HT1080 (cell line): ENCODE measurements at places on chromosomes 6 and 20. TPM values are rescaled to one million over a fixed set of nuclear protein-coding genes. Genes with fewer than 3 reads are reported as not detected.

GRCh38 chr20:57717797-57718196 lies 8.0 kb upstream of the PMEPA1 start:
- no peak for DNase-seq

- no peak for DNase-seq
Observed at GRCh38 chr6:25431306-25431974, 152.3 kb downstream of the CARMIL1 start.

DNA sequence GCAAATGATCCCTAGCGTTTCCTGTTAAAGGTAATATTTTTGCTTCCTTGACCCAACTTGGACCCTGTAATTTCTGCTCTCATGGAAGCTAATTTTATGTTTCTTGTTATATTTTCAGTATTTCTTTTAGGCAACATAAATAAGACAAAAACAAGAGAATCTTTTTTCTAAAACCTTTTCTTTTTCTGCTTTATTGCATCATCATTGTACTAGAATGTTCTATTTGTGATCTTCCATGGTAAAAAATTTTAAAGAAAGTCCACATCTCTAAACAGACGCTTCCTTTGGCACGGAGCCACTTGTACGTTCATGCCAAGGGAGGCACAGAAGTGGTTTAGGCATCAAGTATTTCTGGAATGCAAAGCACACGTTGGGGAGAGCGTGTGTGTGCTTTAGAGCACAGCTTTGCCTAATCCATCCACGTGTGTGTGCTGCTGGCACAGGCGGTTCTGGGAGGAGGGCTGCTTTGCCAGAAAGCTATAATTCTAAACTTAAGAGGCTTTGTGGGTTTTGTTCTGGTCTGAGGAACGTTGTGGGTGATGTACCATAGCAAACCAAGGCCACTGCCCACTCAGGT lies 98.3 kb downstream of the SASH1 start:
- peak; percentile 87 for DNase-seq

DNA sequence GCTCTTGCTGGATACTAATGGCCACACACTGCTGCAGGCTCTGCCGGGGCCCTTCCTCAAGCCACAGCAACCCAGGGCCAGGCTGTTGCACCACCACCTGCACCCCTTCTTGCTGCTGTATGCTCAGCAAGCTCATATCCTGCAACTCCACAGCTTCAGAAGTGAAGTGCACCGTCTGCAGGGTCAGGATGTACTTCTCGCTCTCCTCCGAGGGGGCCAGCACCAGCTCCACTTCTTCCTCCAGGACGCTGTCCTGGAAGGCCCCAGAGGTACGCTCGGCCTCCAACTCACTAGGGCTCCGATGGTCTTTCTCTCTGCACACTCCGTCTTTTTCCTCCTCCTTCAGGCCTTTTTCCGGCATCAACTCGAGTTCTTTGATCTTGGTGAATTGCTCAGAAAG lies 1.2 kb downstream of the CTCFL start:
- no peak for DNase-seq

The C20orf141 gene
- total RNA-seq, result 0.50 TPM in 1 of 2 replicates, not detected in the other

DNA sequence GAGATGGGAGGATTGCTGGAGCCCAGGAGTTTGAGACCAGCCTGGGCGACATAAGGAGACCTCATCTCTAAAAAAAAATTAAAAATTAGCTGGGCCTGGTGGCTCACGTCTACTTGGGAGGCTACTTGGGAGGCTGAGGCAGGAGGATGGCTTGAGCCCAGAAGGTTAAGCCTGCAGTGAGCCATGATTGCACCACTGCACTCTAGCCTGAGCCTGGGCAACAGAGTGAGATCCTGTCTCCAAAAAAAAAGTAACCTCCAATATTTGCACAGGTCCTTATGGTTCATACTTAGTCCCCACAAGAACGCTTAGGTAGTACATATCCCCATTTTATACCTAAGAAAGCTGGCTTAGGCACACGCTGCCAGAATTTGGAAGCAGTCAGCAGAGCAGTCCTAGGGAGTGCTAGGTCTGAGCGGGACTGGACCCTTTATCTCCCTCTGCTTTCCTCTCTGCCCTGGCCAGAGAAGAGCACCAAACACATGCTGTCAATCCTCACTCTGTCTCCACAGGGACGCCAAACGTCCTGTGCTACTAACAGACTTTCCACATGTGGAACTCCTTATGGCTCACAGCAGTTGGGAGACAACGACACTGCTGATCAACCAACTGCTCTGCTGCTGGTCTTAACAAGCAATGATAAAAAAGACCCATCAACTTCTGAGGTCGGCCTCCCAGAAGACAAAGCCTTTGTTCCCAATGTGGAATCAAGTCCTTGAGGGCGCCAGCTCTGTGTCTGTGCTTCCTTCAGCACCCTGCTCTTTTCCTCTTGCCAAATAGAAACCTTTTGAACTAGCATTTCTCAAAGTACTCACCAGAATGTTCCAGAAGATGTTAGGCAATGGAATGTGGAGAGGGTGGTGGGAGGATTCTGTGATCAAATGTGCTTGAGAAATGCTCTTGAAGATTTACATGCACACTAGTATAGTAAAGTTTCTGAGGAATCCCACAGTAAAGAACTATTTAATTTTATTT lies 226.3 kb upstream of the DTNBP1 start:
- no peak for DNase-seq

GRCh38 chr6:105121981-105122380 lies 57.8 kb downstream of the POPDC3 start:
- no peak for DNase-seq

DNA sequence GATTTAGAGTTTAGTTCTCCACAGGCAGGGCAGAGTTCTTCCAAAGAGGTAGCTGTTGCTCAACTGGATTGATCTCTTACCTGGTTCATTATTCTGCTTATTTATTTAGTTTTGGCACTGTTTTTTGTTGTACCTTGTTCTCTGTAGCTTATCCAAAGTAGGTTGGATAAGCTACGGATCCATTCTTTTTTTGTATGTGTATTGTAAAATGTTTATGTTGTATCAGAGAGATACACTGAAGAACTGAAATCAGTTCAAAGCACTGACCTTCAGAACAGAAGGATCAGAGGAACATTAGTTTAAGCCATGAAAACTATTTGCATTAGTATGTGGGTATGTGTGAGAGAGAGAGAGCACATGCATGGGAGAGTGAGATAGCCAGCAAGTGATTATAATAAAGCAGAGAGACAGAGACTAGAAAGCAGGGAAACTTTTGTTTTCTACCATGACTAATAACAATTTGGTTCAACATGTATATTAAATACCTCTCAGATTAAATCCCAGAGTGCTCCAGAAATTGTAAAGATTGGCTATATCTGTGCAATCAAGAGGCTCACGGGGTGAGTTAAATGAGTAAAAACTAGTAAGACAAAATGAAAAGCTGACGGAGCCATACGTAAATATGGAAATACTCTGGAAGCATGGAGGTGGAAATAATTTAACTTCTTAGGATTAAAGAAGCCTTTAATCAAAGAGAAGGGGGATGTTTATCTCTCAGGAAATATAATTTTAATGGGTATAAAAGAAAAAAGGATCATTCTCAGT lies 40.2 kb downstream of the ITCH start:
- DNase-seq, result no peak

GRCh38 chr6:144936764-144937163 lies 651.6 kb downstream of the UTRN start:
- DNase-seq, result no peak

- no peak for DNase-seq
Observed at GRCh38 chr6:156883497-156884252, 106.5 kb downstream of the ARID1B start.

The SLC22A16 gene
- not detected in 2 replicates for total RNA-seq

- DNase-seq, result no peak
Observed at GRCh38 chr20:50122763-50123162, 9.8 kb upstream of the UBE2V1 start.

- DNase-seq, result peak; percentile 88
Observed at GRCh38 chr20:7850775-7851490, 89.3 kb downstream of the HAO1 start.

The EGFL8 gene
- total RNA-seq, result 1.4 and 2.2 TPM in 2 replicates

The TREML2 gene
- total RNA-seq, result not detected in 2 replicates

DNA sequence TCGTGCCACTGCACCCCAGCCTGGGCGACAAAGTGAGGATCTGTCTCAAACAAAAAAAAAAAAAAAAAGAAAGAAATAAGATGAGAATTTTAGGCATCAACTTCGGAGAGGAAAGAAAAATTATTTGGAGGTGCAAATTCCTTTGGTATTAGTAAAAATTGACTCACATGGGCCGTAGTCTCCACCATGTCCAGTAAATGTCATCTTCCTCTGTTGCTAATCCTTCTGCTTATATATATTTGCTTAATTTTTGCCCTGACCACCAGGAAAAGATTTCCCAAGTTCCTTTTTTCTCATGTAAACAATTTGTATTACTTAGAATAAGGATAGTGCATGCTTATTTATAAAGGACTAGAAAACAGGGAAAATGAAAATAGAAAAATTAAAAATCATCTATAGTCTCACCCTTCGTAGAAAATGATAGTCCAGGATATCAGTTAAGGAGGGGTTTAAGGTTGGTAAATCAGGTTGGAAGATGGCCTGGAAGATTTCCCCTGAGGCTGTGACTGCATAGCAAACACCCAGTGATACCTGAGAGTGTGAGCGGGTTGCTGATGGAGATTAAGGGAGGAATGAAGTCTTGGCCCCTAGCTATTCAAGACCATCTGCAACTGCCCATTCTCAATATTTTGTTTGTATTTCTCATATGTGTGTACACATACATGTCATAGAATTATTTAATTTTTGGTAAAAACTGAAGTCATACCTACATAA lies 240.8 kb downstream of the ZNF217 start:
- DNase-seq, result no peak

- peak; percentile 72 for DNase-seq
Observed at GRCh38 chr20:64044484-64045247, 4.8 kb downstream of the SOX18 start.

The KDM1B gene
- total RNA-seq, result 13.1 and 25.3 TPM in 2 replicates

- DNase-seq, result no peak
Observed at GRCh38 chr6:151041686-151042085, 176.2 kb downstream of the MTHFD1L start.

DNA sequence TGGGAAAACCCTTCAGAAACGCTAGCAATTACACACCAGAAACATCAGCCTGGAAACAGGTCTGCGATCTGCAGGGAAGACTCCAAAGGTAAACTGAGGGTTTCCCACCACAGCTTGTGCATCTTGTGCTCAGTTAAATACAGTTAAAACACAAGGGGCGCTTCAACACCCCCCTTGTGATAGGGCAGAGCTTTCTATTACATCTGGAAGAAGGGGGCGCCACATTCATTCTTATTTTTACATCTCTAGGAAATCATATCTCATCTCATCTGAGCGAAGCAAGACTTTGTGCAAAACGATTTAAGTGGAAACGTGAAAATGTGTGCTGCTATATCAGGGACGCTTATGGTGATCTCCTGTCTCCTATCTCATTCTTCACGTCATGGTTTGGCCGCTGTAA lies 58.5 kb downstream of the PRND start:
- DNase-seq, result no peak

GRCh38 chr6:80425089-80425823 lies 318.8 kb downstream of the BCKDHB start:
- peak; percentile 76 for DNase-seq

DNA sequence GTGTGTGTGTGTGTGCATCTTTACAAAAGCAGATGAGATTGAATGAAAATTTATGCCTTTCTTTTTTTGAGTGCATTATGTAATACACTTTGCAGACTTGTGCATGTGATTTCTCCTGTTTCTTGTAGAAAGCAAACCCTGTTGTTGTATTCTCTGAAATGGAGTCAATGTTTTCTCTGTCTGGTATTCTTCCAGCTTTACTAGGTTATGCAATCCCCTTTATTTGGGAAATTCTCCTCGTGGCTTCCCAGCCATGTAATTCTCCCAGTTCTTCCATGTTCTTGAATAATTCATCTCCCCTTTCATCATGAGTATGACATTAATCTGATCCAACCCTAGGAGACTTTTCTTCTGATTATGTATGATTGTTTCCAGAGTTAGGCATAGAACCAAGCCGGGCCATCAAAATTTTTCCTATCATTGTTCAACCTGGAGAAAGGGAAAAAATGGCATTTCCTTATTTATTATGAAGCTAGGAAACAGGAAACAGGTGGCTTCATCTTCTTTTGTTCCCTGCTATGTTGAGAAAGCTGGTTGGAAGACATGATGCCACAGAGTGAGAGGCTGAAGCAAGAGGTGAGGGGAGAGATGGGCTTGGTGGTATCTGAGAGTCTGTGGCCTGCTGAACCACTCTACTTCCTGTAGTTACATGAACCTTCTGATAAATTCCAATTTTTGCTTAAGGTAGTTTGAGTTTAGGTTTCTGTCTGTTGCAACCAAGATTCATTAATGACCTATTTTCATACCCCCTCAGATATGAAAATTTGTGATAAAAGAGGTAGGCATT lies 68.8 kb downstream of the PRL start:
- no peak for DNase-seq

The TXLNB gene
- total RNA-seq, result 0.07 and 0.40 TPM in 2 replicates

The E2F1 gene
- 37.1 and 48.7 TPM in 2 replicates for total RNA-seq

The BPIFB1 gene
- total RNA-seq, result not detected in 2 replicates

GRCh38 chr6:102631921-102632320 lies 1238.4 kb downstream of the GRIK2 start:
- no peak for DNase-seq

GRCh38 chr20:52889225-52889624 lies 82.9 kb upstream of the TSHZ2 start:
- DNase-seq, result no peak

DNA sequence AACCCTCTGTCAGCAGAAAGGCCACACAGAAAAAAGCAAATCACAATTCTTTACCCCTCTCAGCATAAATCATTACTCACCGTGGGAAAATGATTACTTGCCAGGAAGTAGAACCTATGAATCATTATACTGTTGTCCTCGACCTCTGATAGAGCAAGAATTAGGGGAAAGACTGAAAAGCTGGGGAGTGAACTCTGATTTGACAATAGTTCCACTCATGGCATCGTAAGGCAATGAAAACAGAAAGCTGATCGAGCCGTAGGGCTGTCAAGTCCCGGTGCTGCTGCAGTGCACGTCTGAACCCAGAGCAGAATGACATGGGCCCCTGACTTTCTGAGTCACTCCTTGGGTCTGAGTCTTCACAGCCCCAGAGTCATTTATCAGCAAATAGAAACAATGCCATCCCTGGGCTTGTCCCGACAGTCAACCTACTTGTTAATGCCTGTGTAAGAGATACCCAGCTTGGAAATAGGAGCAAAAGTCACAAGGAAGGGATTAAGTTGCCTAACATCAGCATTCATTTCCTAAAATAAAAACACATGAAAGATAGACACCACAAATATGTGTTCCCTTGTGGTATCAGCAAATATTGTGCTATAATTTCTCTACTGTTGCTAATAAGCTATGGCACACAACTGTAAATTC lies 224.8 kb upstream of the MARCKS start:
- DNase-seq, result peak; percentile 94

DNA sequence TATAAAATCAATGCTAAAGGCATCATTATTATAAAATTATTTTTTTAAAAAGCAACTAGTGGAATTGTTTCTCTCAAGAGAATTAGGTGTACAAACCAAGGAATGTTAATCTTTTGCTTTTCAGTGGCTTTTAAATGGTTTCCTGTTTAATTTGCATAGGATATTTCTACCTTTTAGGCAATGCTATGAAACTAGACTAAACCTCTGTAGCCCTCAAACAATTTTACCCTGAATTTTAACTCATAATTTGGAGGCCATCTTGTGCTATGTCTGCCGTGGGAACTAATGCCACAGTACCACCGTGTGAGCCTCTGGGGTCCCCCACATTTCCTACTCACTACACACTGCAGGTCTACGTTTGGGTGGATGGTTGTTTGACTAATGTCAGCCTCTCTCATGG lies 20.6 kb downstream of the PHACTR2 start:
- no peak for DNase-seq

The KCNK5 gene
- not detected in 2 replicates for total RNA-seq

The TRIM10 gene
- not detected in 2 replicates for total RNA-seq

GRCh38 chr6:162733489-162733888 lies 5.7 kb downstream of the PACRG start:
- DNase-seq, result no peak
